ENCODE measurements at places on chromosomes 7 and 10.
A peak's percentile ranks its signal among the peaks of the same experiment; 100 is the strongest.

DNA sequence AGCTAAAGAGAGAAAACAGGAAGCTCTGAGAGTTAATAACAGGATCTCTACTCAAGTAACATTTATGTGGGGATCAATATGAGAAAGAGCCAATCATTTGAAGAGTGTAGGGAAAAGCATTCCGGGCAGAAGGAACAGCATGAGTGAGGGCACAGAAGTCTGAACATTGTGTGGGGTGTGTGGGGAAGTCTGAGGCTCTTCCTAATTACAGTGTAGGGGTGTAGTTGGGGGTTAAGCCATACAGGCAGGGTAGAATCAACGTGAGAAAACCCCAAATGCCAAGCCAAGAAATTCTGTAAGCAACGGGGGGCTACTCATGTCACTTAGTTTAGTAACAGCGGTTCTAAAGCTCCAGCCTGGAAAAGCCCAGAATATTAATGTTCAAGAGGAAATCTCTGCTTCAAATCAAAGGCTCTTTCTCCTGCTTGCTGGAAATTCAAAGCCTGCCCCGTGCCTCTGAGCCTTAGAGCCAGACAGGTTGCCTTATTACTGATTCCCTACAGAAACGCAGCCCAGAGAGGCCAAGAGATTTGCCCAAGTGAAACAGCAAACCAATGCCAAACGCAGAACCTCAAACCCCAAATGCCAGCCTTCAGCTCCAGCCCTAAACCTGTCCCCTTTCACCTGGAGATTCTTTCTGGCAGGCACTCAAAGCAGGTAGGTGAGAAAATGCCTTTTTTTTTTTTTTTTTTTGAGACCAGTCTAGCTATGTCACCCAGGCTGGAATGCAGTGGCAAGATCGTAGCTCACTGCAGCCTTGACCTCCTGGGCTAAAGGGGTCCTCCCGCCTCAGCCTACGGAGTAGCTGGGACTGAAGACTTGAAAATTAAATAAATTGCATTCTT, 36.1 kb downstream of the DNAJB12 start:
- peak; percentile 48 for DNase-seq

DNA sequence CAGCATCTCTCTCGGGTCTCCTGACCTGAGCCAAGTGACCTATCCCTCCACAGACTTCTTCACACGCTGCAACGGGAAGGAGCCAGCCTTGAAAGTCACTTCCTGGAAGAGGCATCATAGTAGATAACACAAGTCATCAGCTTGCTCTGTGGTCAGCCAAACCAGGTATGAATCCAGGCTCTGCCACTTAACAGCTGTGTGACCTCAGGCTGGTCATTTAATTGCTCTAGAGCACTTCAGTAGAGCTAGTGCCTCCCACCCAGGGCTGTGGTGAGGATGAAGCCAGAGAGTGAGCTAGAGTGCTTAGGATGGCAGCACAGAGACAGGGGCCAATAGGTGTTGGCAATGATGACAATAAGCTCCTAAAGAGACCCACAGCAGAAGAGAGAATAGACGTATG, 247.7 kb upstream of the ZMIZ1 start:
- peak; percentile 18 for DNase-seq

GRCh38 chr7:11300241-11300640, 326.6 kb downstream of the PHF14 start:
- no peak for DNase-seq

DNA sequence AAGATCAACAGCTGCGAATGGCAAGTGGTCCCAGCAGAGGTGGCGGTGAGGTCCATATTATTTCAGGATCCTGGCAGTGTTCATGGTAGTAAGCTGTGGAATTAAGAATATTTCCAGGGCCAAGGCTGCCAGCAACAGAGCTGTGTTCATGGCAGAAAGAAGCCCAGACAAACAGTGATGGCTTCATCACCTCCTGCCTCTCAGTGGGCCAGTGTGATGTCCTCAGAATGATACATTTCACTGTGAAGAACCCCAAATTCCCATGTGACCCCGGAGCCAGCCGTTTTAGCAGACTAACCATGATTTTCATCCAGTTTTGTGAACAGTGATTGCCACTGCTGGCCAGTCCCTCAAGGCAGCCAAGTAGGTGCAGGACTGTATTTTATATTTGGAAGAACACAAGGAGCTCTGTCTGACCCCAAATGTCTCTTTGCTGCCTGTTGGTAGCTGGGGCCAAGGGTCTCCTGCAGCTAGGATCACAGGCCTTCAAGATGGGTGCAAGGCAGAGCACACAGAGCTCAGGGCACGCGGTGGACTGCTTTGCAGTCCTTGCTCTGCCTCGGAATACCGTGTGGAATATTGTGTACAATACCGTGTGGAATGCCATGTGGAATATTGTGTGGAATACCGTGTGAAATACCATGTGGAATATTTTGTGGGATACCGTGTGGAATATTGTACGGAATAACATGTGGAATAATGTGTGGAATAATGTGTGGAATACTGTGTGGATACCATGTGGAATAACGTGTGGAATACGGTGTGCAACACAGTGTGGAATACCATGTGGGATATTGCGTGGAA, 132.3 kb upstream of the CHST15 start:
- DNase-seq = no peak

- DNase-seq = no peak
Observed at GRCh38 chr10:86798611-86799010, 42.2 kb downstream of the BMPR1A start.

DNA sequence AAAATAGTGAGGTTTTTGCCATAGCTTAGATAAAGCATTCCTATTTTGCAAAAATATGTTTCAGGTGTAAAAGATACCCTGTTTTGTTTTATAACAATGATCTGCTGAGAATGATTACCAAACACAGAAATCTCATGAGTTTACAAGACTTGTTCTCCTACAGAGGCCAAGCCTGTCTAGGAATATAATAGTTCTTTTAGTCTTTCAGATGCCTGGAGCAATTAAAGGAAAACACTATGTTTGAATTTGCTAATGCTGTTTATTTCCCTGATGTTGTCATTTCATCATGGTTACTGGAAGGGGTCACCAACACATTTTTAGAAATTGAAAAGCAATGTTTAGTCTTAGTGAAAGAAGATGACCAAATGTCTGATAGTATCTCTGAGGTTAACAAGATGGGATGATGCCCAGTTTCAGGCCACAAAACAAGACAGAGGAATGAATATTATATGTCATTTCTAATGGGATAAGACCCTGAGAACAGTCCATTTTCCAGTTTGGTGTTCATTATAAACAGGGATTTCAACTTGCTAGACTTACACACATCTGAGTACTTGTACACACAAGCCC, 559.9 kb downstream of the INHBA start:
- DNase-seq = no peak

DNA sequence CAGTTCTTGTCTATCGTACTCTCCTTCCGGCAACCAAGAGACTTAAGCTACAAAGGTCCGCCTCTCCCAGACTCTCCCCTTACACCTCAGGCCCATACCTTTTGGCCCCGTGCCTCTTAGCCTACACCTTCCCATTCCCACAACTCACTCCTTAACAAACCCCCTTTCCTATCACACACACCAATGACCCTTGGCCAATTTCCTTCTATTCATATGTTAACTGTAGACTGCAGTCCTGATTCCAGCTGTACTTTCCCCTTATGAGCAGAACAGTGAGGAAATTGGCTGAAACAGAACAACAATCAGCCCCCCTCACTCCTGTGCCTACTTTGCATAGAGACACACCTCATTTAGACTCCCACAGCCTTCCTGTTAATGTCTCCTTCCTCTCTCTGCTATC, 1.4 kb upstream of the TMEM139 start:
- no peak for DNase-seq

DNA sequence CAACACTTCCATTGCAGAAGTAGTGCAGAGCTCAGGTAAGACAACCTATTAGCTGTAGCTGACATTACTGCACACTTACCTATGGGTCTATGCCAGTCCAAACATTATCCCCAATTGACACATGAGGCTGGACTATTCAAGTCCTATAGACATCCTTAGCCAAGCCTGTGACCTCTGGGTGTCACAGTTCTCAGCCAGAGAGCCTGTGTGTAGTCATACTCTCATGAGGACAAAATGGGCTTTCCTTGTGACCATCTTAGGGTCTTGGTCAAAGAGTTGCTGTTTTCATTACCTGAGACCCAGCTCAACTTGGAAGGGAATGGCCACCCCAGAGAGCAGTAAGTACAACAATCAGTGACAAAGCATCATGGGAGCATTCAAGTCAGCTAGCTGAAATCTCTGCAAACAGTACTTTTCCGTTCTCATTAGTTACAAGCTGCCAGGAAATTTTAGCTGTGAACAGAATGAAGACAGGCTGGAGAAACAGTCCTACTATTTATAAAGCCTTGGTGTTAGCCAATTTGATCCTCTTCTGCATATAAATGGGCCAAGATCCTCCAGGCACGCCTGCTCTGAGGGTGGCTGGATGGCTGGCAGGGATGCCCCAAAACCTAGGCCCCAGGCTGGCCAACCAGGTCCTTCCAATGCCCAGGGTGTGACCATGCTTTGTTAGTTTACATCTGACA, 44.3 kb downstream of the NUDCD3 start:
- DNase-seq = no peak

GRCh38 chr7:106313456-106313901, 28.7 kb upstream of the NAMPT start:
- peak; percentile 87 for DNase-seq
